Suppressor macrophage treated with lipopolysaccharide for 1 hour (primary cell): ENCODE measurements at places on chromosomes 7 and 10.

- DNase-seq: no peak
Measured at GRCh38 chr7:139523968-139524815, 707 bp downstream of the CLEC2L start.

GRCh38 chr7:2166625-2167280 is 66.0 kb downstream of the MAD1L1 start:
- DNase-seq: no peak

- no peak for DNase-seq
Measured at GRCh38 chr7:2860627-2861133, 16.6 kb upstream of the GNA12 start.

- peak; percentile 73 for DNase-seq
Measured at GRCh38 chr10:71846816-71847215, 4.2 kb downstream of the PSAP start.

GRCh38 chr7:77894574-77895091 is 96.1 kb downstream of the PHTF2 start:
- no peak for DNase-seq

DNA sequence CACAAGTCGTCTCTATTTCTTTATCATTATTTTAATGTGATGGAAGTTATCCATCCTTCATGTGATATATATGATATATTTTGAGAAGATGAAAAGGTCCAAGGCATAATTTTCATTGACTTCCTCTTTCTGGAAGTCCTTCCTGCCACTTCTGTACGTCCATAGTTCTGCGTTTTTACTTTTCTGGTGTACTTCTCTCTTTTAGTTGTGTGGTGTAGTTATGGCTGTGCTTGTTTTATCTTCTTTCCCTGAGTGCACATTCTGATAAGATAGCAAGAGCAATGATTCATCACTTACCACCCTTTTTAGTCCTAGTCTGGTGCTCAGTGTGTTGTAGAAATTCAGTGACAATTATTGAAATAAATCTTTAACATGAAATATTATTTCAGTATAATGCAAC is 231.3 kb upstream of the FERD3L start:
- peak; percentile 27 for DNase-seq

DNA sequence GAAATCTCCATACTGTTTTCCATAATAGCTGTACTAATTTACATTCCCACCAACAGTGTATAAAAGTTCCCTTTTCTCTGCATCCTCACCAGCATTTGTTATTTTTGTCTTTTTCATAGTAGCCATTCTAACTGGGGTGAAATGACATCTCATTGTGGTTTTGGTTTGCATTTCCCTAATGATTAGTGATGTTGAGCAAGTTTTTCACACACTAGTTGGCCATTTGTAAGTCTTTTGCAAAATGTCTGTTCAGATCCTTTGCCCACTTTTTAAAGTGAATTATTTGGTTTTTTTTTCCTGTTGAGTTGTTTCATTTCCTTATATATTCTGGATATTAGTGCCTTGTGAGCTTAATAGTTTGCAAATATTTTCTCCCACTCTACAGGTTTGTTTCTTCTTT is 101.0 kb upstream of the NFE2L3 start:
- peak; percentile 42 for DNase-seq

DNA sequence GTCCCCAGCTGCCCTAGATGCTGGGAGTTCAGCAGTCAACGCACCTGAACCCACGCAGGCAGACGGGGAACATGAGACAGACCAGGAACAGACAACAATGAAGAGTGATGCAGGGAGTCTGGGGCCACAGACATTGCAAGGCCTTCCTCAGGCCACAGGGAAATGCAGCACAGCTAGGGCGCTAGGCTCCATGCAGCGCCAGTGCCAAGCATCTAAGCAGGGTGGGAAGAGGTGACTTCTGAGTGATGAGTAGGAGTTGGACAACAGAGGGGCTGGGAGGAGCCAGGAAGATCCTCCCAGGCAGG is 7.7 kb upstream of the RET start:
- DNase-seq: no peak

DNA sequence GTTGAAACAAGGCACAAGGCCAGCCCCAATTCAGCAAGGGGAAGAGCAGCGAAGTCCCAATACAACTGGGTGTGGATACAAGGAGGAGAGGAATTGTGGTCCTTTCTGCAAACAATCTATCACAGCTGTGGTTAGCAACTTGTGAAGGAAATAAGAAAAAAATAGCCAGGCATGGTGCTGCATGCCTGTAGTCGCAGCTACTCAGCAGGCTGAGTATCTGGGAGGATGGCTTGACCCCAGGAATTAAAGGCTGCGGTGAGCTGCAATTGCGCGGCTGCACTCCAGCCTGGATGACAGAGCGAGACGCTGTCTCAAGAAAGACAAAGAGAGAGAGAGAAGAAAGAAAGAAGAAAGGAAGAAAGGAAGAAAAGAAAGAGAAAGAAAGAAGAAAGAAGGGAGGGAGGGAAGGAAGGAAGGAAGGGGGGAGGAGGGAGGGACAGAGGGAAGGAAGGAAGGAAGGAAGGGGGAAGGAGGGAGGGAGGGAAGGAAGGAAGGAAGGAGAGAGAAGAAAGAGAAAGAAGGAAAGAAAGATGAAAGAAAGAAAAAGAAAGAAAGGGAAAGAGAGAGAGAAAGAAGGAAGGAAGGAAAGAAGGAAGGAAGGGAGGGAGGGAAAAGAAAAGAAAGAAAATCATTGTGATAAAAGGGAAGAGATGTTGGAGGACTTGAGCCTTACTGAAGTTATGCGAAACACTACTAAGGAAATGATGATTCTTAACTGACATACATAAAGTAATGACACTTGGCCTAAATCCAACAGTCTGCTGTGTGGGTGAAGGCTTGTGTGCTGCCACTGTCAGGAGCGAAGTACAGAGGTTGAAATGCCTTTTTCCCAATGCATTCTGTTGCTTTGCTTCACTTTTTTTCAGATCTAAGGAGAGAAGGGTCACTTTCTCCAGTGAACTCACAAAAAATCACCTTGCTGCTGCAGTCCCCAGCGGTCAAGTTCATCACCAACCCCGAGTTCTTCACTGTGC is 117.0 kb upstream of the STK17A start:
- peak; percentile 42 for DNase-seq

GRCh38 chr10:131785121-131785460 is 115.7 kb upstream of the PPP2R2D start:
- no peak for DNase-seq

DNA sequence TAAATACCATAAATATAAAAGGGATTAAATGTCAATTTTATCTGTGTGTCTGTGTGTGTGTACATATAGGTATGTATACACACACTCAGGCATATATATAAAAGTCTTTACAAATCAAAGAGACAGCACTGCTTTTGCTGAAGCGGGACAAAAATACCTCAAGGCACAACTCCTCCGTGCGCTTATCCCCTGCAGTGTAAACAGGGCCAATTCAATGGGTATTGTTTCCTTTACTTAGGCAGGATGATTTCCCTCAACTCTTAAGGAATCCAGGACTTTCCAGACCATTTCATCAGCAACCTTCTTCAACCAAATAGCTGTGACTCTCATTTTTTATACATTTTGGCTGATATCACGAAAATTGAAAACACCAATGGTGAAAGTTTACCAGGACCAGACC is 227.7 kb downstream of the CRPPA start:
- DNase-seq: no peak

GRCh38 chr7:47571331-47572093 is 10.4 kb downstream of the TNS3 start:
- DNase-seq: peak; percentile 78

DNA sequence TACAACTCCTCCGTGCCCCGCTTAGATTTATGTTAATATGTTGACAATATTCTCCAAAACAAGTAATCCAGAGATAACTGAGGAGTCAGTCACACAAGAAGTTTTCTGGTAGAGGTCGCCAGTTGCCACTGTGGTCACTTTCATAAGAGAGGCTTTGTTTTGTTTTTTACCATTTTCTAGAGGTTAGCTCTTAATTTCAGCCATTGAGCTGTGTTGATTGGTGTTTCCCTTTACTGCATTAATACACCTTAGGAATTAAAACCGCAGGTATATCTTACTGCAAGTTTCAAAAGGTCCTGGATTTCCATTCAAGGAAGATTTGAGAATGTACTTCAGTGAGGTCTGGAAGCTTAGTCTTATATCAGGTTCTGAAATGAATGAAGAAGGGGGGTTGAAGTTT is 3.5 kb downstream of the BMI1 start:
- no peak for DNase-seq

- DNase-seq: no peak
Measured at GRCh38 chr7:140143997-140144396, 32.8 kb downstream of the KDM7A start.

GRCh38 chr10:97729014-97729413 is 7.9 kb upstream of the ZFYVE27 start:
- no peak for DNase-seq

- DNase-seq: no peak
Measured at GRCh38 chr7:50723173-50723572, 59.5 kb downstream of the GRB10 start.
